DMS79 (cell line): ENCODE measurements at places on chromosomes 4 and X.
A peak's percentile ranks its signal among the peaks of the same experiment; 100 is the strongest.

- no peak for DNase-seq
Observed at GRCh38 chr4:10003666-10004065, 17.6 kb downstream of the SLC2A9 start.

GRCh38 chr4:45346816-45347435, 620.6 kb upstream of the GNPDA2 start:
- no peak for DNase-seq

DNA sequence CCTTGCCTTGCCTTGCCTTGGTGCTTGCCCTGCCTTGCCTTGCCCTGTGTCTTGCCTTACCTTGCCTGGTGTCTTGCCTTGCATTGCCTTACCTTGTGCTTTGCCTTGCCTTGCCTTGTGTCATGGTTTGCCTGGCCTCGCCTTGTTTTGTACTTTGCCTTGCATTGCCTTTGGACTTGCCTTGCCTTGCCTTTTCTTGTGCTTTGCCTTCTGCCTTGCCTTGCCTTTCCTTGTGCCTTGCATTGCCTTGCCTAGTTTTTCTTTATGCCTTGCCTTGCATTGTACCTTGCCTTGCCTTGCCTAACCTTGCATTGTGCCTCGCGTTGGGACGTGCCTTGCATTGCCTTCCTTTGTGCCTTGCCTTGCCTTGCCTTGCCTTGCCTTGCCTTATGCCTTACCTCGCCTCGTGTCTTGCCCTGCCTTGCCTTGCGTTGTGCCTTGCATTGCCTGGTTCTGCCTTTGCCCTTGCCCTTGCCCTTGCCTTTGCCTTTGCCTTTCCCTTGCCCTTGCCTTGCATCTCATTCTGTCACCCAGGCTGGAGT, 82.8 kb downstream of the TAB3 start:
- no peak for DNase-seq

GRCh38 chrX:96576368-96576767, 108.3 kb upstream of the DIAPH2 start:
- DNase-seq: no peak

DNA sequence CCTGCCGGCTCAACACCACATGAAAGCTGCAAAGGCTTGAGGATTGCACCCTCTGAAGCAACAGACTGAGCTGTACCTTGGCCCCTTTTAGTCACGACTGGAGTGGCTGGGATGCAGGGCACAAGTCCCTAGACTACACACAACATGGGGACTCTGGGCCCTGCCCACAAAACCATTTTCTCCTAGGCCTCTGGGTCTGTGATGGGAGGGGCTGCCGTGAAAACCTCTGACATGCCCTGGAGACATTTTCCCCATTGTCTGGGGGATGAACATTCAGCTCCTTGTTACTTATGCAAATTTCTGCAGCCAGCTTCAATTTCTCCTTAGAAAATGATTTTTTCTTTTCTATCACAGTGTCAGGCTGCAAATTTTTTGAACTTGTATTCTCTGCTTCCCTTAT, 123.5 kb upstream of the SMARCAD1 start:
- DNase-seq: no peak

DNA sequence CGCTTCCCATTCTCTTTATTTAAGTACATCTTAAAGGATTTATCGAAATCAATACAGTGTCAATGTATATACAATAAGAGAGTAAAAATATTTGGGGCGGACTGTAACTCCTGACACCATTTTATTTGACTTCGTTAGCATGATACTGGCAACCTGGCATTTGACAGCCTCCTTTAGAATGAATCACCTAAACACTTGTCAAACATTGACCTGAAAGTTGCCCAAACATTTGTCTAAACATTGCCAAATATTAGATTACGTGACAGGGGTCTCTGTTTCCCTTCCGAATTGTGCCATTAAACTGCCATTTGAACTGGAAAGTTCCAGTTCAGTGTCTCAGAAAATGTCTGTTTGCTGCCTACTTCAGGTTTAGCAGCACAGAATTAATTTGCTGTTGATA, 20.8 kb upstream of the FAM9A start:
- DNase-seq: no peak

GRCh38 chr4:118770741-118771187, 65.2 kb downstream of the SEC24D start:
- no peak for DNase-seq

GRCh38 chrX:84182516-84182915, 5.5 kb downstream of the RPS6KA6 start:
- DNase-seq: no peak

- no peak for DNase-seq
Observed at GRCh38 chr4:19562456-19562855, 689.2 kb upstream of the SLIT2 start.

DNA sequence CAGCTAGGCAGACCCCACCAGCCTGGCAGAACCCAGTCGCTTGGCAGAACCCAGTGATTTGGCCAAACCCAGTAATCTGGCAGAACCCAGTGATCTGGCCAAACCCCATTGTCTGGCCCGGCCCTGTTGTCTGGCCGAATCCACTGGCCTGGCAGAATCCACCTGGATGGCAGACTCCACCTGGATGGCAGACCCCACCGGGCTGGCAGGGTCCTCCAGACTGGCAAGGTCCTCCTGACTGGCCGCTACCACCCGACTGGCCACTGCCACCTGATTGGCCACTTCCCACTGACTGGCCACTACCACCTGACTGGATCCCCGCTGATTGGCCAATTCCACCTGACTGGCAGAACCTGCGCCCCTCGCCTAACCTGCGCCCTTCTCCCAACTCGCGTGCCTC, 3.2 kb downstream of the MAGED1 start:
- DNase-seq: no peak

DNA sequence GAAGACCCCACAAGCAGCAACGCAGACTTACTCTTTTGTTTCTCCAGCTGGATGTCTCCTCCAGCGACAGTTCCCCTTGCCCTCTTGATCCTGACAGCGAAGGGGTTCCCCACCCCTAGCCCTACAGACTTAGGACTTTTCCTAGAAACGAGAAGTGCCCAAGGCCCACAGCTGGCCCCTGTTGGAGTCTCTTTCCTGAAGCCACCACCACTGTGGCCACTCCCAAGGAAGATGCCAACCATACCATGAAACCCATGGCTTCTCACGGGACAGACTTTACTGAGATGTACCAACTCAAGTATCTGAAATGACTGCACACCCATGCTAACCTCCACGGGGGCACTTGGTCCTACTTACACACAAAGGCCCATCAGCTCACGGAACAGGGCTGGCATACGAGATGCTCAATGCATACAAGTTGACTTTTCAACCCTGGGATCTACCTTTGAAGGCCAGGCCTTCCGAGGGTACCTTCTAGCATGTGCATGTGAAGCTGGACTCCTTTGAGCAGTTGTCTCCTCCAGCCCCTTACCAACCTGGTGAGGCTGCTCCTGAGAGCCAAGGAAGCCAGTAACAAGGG, 924 bp upstream of the IRAK1 start:
- DNase-seq: no peak

DNA sequence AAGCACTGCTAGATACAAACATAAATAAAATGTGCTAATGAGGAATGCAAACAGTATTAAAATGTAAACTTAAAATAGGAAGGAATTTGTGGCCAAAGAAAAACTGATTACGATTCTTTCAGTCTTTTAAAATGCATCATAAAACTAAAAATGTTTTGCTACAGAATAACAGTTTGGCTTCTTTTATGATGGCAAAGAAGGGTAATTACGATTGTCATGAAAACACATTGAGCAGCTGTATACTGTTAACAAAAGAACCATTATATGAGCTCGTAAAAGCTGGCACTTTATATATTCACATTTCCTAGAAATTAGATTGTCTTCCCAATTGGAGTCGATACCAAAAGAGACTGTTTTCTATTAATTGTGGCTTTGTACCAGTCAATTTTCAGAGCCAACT, 290.4 kb downstream of the NR3C2 start:
- DNase-seq: no peak

DNA sequence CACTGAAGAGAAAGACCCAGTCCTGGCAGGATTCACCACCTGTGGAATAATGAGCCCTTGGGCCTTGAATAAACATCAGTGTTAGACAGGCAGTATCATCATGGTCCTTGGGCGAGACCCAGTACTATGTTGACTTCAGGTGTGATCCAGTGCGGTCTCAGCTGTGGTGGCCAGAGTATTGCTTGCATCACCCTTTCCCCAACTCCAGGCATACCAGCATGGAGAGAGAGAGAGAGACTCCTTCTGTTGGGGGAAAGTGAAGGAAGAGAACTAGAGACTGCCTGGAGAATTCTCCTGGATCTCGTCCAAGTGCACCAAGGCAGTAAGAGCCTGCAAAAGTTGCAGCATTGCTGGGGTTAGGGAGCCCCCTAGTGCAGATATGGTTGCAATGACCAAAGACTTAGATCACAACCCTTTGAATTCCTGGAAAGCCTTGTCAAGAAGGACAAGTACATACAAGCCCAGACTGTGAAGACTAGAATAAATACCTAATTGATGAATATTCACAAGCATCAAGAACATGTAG, 61.1 kb upstream of the VAMP7 start:
- peak; percentile 46 for DNase-seq

- DNase-seq: no peak
Observed at GRCh38 chrX:46694549-46694948, 64.4 kb downstream of the SLC9A7 start.

- no peak for DNase-seq
Observed at GRCh38 chrX:107730298-107730655, 45.3 kb downstream of the TSC22D3 start.

DNA sequence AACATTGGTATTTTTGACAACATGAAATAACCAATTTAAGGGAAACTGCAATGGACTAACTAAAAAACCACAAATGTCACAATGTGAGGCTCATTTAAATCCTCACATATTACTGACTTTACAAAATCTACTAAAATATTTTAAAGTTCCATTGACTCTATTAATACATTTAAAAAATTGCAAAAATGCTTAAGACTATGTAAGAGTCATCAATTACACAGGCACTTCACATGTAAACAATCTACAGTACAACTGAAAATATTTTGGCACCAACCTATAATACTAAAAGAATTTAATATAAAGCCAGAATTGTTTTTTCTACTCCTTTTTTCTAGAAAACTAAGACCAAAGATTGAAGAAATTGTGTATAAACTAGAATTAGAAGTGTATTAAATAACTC, 76.8 kb upstream of the RBMXL3 start:
- no peak for DNase-seq

DNA sequence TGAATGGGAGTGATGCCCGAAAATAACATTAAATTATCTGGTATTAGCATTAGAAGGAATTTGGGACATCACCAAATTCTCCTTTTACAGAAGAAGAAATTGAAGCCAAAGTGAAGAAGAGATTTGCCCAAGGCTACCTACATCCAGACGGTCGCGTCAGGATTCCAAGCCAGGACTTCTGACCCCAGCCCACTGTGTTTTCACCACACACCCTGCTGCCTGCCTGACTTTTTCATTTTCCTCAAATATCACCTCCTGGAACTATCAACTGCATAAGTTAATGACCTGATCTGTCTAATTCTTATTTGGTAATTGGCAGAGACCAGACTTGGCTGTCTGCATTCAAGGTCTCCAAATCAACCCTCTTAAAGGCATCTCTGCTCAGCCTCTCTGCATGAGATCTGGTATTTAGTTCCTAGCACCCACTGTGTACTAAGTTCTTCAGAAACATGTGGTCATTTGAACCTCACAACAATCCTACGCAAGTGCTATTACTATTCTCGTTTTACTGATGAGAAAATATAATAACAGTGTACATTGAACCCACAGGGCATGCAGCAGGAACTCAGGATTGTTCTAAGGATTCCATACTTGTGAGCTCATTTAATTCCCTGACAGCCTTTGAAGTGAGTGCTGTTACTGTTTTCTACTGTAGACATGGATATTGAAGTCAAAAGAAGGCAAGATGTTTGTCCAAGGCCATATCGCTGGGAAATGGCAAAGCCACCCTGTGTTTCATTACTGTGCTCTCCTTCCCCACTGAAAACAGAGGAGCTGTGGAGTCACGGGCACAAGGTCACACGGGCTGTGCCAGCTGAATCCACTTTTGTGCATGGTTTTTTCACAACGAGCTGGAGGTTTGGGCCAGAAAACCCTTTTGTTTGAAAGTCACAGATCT, 195.2 kb upstream of the C1QTNF7 start:
- no peak for DNase-seq

GRCh38 chr4:152081024-152081423, 320.2 kb upstream of the GATB start:
- DNase-seq: no peak
